ENCODE measurements at places on chromosomes 3 and 15.

GRCh38 chr3:76610150-76610549, 429.7 kb upstream of the ROBO2 start:
- DNase-seq, result no peak

- DNase-seq, result no peak
Measured at GRCh38 chr3:94593526-94594150, 530.8 kb downstream of the NSUN3 start.

DNA sequence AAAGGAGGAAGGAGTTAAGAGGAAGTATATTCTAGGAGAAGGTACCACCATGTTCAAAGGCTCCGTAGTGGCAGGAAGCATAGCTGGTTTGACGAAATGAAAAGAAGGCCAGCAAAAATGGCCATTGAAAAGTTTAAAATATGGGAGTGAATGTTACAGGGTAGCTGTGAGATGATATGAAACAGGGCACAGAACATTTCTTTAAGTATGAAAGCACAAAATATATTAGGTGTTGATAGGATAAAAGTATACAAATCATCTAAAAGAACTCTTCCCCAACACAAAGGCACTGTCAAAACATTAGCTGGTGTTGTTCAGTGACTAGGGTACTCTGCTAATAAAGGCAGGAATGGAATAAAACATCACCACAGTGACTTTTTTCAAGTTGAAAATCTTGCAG, 216.2 kb downstream of the LRRN1 start:
- no peak for DNase-seq

GRCh38 chr3:197471221-197472010, 84.4 kb downstream of the BDH1 start:
- DNase-seq, result no peak

DNA sequence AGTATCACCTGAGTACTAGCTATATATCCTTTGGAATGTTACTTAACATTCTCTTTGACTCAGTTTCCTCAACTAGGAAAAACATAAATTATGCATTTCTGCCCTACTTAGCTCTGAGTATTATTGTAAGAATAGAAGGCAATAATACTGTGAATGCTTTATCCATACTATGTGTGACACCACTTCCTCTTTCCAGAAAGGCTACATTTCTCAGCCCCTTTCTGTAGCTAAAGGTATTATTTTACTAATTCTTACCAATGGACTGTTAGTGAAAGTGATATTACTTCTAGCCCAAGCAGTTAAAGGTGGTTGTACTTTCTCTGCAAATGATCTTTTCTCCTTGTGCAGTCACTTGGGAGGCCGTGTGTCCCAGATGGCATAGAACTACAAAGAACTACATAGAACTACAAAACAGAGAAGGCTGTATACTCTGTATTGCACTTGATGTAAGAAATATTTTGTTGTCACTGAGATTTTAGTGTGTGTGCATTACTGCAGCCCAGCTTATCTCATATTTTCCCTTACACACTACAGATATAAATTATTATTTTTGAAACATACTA, 35.1 kb downstream of the MYH15 start:
- no peak for DNase-seq

DNA sequence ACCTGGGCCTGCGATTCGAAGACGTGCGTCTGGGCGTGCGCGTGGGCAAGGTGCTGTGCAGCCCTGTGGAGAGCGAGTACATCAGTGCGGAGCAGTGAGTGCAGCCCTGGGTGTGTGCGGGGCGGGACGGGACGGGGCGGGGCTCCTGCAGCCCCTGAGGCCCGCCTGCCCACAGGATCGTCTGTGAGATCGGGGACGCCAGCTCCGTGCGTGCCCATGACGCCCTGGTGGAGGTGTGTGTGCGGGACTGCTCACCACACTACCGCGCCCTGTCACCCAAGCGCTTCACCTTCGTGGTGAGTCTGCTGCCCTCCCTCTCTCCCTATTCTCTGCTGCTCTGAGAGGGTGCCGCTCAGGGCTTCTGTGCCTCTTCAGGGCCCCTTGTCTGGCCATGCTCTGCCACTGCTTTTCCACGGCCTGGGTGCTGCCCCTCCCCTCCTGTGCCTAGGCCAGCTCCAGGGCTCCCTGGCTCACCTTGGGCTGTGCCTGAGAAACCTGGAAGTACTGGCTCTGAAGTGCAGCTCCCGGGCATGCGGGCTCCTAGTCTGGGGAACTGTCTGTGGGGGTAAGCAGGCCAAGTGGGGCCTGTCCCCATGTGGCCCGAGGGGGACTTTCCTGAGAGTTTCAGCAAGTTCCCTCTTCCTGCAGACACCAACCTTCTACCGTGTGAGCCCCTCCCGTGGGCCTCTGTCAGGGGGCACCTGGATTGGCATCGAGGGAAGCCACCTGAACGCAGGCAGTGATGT, 31.8 kb downstream of the PLXNA1 start:
- no peak for DNase-seq

DNA sequence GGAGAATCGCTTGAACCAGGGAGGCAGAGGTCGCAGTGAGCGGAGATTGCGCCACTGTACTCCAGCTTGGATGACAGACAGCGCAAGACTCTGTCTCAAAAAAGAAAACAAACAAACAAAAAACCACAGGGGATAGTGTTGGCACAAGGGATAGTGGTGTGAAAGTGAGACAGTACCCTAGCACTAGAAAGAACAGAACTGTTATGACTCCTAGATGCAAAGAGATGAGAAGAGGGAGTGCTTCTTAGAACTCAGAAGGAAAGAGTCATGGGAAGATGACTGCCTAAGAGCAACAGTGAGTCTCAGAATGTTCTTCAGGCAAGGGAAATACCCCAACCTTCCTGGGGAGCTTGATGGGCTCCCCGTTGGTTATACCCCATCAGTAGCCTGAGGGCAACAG, 17.8 kb upstream of the ZNF770 start:
- DNase-seq, result no peak

DNA sequence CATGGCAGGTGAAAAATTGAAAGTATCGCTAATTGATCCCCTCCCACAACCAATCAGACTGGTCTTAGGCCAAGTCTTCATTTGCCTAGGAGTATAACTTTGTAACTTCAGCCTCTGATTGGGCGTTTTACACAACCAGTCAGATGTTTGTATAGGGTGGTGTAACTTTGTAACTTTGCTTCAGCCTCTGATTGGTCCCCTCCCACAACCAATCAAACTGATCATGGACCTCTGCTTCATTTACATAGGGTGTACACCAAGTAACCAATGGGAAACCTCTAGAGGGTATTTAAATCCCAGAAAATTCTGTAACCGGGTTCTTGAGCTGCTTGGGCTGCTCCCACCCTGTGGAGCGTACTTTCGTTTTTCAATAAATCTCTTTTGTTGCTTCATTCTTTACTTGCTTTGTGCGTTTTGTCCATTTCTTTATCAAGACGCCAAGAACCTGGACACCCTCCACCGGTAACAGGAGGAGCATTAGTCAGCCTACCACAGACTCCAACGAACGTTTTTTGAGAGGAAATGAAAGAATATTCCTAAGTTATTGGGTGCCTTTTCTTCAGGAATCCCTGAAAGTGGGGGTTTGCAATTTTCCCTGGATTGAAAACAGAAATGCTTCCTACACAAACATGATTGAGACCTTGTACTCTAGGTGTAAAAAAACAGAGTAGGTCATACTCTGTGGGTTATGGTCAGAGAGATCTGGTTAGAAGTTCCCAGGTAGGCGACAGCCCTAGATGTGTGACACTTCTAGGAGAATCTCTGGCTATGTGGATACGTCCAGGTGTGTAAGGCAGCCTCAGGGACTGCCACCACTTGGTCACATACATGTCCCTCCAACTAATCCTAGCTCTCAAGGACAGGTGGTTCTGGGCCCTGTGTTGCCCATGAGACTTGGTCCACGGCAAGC, 5.5 kb upstream of the SACM1L start:
- DNase-seq, result no peak

- DNase-seq, result no peak
Measured at GRCh38 chr3:145070795-145071194, 1090.2 kb downstream of the PLOD2 start.

GRCh38 chr15:68383161-68384074, 48.5 kb downstream of the ITGA11 start:
- peak; percentile 32 for DNase-seq

DNA sequence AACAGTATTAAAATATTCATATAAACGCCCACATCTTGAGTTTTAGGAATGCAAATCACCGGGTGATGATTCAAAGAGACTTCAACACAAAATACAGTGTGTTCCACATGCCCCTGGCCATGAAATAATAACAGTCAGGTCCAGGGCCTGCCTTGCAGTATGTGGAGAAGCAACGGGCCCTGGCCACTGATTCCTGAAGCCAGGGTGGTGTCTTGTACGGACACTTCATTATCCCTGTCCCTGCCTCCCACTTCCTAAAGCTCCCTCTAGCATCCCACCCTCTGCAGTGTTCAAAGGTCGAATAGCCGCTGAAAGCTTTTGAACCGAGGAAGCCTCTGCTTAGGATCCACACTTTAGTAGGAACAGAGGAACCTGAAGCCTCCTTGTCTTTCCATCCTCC, 50.4 kb upstream of the PCSK6 start:
- no peak for DNase-seq

DNA sequence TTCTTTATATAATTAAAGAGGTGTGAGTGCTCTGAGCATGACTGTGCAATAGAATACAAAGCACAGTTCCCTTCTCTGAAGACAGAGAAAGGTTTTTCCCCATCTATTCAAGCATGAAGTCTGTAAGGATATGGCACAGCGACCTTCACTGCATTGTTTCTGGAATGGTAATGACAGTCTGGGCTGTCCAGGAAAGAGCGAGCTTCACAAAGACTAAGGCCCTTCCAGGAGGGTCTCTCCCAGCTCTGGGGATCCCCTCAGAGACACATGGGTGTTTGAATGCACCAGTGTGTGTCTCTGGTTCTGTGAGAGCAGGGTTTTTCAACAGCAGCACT, 179.9 kb upstream of the NR2E3 start:
- no peak for DNase-seq

DNA sequence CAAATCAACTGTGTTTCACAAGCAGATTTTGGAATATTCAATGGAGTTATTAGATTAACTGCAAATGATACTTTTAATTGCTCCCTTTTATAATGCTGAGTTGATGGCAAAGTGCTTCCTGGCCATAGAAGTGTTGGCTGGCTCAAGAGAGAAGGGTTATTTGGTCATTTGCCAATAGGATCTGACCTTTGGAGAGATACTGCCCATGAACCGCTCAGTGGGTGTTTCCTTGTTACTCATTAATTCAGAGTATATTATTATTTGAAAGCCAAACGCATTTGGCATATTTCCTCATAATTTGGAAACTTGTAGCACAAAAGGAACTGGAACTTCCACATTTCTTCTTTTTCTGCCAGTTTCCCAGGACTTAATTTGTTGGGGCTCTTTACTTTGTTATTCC, 234.7 kb downstream of the CDIN1 start:
- DNase-seq, result no peak

DNA sequence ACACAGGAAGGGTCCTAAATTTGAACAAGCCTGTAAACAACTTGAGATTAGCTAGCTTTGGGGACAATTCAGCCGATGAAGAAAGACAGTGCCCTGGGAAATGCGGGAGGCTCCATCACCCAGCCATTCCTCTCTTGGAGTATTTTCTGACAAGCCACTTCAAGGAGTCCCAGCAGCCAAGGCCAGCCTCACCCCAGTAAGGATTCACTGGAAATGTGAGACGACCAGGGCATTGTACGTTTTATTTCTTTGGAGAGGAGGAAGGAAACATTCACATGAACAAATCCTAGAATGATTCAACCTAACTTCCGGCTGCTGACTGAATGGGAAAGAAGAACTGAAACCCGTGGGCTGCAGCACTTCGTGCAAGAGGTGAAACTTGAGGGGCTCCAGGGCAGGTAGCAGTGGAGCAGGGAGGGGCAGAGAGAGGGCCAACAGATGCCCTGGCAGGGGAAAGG, 116.4 kb upstream of the ARHGEF3 start:
- DNase-seq, result peak; percentile 74

GRCh38 chr3:11375333-11376088, 103.3 kb downstream of the ATG7 start:
- no peak for DNase-seq

DNA sequence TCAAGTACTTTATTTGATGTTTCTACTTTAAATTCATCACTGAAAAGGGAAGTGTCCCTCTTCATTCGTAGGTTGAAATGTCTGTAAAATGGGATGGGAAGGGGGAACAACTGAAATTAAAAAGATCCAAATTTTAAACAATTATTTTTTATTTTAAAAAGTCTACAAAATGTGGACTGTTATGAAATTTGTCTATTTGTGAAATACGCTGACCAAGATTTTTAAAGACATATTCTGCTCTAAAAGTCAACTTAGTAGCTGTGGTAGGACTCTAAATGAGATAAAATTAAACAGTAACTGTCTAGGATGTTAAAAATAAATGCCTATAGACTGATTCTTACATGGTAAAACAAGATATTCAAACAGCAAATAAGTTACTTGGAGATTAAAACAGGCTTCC, 67.3 kb downstream of the ADAM10 start:
- DNase-seq, result no peak

DNA sequence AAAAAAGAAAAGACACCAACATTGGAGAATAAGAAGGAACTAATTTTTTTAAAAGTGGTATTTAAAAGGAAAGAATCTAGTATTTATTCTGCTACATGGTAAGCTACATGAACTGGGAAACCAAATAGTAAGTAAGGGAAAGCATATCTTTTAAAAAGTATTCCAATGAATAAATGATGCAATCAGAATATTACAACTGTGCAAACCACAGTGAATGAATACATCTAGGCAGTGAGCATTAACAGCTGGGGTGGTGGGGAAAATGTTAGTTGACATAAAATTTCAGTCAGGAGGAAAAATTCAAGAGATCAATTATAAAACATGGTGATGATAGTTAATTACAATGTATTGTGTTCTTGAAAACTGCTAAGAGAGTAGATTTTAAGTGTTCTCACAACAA, 16.9 kb downstream of the ICE2 start:
- DNase-seq, result no peak

DNA sequence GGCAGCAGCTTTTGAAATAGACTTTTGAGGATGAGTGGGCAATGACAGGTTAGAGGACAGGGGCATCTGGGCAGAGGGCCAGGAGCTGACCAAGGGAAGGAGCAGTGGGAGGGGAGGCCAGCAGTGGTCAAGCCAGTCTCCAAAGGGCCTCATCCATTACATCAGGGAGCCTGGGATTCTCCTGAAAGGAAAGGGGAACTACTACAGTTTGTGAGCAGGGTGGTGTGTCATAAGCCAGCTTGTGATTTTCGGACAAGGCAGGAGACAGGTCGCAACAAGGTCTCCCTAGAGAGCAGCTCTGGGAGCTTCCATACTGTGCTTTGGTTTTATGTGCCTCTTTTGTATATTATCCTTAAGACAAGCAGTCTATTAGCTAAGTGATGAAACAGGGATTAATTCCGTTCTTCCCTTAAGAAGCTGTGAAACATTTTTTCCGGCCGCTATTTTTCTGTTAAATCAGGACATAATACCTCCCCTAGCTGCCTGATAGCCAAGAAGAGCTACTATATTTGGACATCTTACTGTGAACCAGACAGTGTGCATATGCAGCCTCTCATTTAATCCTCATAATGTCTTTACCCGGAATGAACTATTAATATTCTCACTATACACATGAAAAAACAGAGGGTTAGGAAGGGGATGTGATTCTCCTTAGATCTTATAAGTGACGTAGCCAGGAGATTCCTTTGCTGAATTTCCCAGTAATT, 46.4 kb downstream of the C2CD4B start:
- no peak for DNase-seq
